ENCODE measurements at places on chromosomes 5 and 9.

GRCh38 chr5:172715421-172715780, 55.6 kb downstream of the DUSP1 start:
- DNase-seq: no peak

GRCh38 chr5:37667846-37668245, 172.0 kb downstream of the GDNF start:
- no peak for DNase-seq

DNA sequence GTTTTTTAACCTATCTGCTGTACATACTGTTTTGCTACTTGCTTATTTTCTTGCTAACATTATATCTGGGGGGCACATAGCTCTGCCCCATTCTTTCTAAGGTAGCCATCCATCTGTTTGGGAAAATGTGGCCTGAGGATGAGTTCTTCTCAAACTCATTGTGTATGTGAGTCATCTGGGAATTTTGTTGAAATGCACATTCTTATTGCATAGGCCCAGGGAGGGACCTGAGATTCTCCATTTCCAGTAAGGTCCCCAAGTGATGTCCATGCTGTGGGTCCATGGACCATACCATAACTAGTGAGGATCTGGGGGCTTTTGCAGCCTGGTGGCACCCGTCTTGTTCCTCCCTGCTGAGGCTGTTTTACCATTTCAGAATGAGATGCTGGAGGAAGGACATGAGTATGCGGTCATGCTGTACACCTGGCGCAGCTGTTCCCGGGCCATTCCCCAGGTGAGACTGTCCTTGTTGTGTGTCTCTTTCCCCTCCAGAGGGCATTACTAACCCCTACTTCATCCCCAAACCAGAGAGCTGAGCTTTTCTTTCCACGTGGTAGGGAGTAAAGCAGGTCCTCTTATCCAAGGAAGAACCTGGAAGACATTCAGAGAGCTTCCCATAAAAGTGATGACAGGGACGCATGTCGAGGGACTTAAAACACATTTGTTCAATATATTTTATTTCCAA, 28.6 kb downstream of the CYFIP2 start:
- no peak for DNase-seq

DNA sequence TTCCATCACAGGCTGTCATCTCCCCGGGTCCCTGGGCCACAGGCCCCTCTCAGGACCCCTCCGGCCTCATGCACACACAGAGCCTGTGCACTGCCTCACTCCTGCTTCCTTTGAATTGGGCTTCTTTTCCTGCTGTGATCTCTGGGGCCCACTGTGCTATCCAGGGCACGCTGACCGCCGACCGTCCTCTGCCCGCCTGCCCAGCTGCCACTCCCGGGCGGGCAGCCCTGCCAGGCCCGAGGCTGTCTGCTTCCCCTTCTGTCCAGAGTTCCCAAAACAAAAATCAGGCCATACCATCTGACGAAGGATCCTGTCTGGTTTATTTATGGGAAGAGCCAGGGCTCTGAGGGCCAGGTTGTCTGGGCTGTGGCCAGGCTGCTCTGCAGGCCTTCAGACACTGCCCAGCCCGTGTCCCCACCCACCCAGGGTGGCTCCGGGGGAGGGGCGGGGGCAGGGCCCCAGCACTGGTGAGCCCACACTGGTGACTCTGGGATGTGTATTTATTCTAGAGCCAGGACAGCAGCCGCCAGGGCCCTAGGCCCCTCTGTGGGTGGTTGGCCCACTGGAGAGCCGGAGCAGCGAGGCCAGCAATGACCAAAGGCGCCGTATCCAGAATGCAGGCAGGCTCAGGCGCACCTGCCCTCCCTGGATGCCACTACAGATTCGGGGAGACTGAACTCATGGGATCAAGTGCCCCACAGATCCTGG, 57.0 kb downstream of the ADAMTS2 start:
- no peak for DNase-seq

GRCh38 chr5:138565100-138565821, 9.9 kb downstream of the HSPA9 start:
- no peak for DNase-seq

GRCh38 chr9:98989036-98990000, 45.6 kb downstream of the COL15A1 start:
- no peak for DNase-seq

GRCh38 chr5:95591490-95591901, 28.4 kb upstream of the GPR150 start:
- DNase-seq: no peak

DNA sequence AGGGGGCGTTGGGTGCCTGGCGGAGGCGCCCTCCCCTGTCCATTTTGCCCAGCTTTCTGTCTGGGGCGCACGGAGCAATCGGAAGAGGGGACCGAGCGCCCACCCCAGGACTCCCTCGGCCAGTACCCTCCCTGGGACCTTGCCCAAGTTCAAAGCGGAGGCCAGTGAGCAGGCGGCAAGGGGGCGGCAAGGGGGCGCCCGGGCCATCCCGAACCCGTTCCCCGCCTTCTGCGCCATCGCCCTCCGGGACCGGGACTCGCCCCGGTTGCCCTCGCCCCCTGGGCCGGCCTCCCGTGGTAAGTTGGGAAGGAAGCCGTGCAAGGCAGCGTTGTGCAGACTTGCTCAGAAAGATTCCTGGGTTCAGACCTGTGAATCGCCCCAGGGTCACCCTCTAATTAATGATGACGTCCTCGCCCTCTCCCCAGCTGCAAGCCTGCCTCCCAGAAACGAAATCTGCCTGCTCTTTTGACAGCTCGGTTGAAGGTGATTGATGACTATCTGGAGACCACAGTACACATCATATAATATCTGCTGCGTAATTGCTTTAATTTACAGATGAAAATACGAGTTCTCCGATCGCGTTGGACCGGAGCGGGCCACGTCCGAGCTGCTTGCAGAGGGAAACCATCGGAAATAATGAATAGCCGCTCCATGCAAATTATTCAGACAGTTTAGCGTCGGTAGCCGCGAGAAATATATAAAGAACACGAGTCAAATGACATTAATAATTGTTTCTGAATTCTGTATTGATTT, 1.4 kb upstream of the IRX4 start:
- no peak for DNase-seq

- DNase-seq: no peak
Measured at GRCh38 chr5:104659497-104659896, 1096.9 kb upstream of the NUDT12 start.

DNA sequence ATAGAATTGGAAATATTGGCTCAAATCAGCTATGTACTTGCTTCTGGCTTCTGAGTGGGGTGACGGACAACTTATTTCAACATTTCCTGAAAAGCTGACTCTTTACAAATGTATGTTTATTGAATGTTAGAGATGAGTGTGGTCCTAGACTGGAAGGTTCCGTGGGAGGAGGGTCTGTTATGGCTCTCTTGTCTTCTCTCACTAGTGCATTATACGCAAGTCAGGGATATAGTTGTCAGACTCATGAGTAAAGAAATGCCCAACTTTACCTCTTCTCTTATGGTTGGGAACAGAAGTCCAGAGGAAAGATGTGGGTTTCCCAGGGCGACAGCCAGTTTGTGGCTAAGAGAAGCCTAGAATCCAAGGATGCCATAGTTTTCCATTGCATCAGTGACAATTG, 839.3 kb upstream of the WWC1 start:
- no peak for DNase-seq

GRCh38 chr9:128728298-128728697, 4.4 kb upstream of the ZDHHC12 start:
- no peak for DNase-seq

DNA sequence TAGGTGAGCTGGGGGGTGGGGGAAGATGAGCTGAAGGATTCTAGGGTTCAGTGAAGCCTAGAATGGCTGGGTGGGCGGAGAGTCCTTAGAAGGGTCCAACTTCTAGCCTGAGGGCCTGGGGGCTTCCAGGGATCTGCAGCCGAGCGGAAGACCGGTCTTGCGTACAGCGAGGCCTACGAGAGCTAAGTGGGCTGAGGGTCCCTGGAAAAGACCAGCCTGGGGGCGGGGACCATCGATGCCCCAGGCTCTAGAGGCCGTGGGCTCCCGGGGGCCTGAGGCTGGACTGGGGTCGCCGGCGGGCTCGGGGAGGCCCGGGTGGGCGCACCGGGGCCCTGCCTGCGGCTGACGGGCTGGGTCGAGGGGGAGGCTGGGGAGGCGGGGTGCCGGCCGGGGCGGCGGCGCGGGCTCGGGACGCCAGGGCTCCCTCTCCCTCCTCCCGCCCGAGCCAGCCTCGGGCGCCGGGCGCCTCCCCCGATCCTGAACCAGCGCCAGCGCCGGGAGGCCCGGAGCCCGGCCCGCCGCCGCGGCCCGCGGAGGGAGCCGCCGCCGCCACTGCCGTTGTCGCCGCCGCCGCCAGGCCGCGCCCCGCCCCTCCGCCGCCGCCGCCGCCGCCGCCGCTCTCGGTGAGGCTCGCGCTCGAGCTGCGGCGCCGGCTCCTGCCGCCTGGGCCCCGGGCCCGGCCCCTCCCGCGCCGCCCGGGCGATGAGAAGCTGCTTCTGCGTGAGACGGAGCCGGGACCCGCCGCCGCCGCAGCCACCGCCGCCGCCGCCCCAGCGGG, at the start of gene MVB12B:
MVB12B (plus strand) TSS at position 602 of the 778 bp plus-strand sequence; CDS start at position 703, 101 bp downstream.
- DNase-seq: peak; percentile 31

DNA sequence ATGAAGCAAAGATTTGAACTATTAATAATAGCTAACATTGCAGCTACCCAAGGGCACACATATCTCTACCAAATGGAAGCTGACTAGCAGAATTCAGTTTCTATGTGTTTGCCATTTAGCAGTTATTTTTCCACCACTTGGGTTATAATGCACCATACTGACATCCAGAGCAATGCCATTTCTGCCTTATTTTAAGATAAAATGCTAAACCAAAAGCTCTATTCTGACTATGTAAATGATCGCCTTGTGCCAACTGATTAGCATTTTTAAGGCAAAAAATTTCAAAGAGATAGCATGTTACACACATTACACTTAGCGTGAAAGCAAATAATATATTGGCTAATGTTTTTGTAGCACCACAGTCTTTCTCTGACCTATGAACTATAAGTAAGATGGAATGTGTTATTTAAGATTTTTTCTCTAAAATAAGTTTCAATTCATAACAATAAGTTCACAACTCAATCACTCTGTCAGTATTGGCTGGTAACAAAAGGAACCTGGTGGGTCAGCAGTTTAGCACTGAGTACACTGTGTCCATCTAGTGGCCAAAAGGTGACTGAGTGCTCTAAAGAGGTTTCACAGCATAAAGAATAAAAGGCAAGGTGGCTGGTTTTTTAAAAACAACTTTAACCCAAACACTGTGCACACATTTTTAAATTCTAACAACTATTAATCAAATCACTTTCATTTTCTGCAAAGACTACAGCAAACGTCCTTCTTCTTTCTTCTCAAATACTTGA, 443.5 kb downstream of the PDE4D start:
- no peak for DNase-seq

GRCh38 chr5:174642816-174643405, 81.5 kb upstream of the MSX2 start:
- DNase-seq: no peak

DNA sequence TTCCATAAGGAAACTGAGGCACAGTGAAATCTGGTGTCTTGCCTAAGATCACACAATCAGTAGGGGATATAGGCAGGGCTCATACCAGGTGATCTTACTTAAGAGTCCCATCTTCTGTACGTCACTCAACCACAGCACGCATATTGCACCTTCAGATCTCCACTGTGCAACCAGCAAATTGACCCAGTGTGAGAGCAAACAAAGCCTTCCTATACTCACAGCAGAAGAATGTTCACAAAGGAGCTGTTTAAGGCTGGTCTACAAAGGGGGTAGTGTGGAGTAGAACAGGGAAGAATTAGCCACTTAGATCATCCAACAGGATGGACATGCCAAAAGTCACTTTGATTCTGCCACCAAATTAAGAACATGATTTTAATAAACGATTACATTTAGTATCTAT, 305.9 kb downstream of the SLIT3 start:
- no peak for DNase-seq

- no peak for DNase-seq
Measured at GRCh38 chr5:125075567-125075966, 329.1 kb upstream of the ZNF608 start.

DNA sequence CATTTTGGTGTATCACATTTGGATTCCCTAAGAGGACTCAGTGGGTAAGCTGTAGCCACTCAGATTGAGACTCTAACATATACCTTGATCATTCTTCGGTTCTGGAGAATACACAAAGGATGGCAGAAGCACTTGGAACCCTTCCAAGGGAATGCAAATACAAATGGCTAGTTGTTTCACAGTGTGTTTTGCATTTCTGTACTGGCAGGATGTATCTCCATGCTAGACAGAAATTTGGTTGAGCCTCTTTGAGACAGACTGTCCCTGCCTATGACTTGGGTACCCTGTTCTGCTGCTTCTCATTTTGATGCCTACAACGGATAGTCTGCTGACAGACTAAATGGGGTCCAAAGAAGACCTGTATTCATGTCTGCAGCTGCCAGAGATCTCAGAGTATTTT, 273.5 kb downstream of the TMEM38B start:
- DNase-seq: no peak

- no peak for DNase-seq
Measured at GRCh38 chr5:114467171-114467570, 105.3 kb downstream of the KCNN2 start.

DNA sequence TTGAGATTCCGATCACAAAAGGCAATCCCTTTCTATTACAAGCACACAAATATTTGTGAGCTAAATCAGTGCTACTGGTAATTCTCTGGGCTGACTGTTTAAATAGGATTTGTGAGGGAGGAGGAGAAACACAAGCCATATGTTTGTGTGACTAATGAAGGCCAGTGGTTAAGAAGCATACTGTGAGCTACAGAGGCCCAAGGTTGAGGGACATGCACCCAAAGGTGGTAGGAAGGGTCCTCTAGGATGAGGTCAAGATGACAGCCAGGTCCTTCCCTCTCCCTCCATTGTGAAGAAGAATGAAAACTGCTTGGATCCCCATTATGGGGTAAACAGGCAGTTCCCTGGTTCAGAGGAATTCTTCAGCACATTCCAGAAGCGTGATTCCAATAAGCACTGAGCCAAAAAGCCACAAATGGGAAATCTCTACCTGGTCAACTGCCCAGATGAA, 83.9 kb downstream of the SPOCK1 start:
- no peak for DNase-seq

- peak; percentile 25 for DNase-seq
Measured at GRCh38 chr9:87678650-87679355, 47.1 kb upstream of the CTSL start.

GRCh38 chr9:118896324-118897000, 472.8 kb downstream of the BRINP1 start:
- no peak for DNase-seq

- DNase-seq: no peak
Measured at GRCh38 chr5:177588413-177588909, 3.5 kb upstream of the TMED9 start.

GRCh38 chr9:136312009-136312375, 8.1 kb upstream of the CCDC187 start:
- DNase-seq: no peak

- DNase-seq: no peak
Measured at GRCh38 chr5:150057052-150057451, 29.3 kb downstream of the CSF1R start.
